ENCODE measurements at places on chromosomes 13 and 19.

- DNase-seq, result no peak
Measured at GRCh38 chr19:15381429-15381828, 1.8 kb upstream of the AKAP8 start.

GRCh38 chr13:35856084-35856483, 275.1 kb downstream of the DCLK1 start:
- no peak for DNase-seq

DNA sequence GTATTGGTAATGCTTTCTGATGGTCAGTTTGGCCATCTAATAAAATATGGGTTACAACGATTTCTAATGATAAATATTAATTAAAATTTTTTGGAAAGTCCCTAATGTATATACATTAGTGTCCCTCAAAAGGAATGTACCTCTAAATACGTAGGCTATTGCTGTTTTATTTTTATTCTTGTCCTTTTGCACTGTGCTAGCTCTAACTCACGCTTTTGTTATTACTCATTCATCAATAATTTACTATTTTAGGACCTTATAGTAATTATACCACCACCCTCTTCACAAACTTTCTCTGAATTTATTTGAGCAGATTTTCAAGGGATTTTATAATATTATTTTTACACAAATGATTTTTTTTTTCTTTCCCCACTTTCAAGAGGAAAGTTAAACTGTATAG, 795.9 kb upstream of the PCDH9 start:
- DNase-seq, result no peak

GRCh38 chr19:4368128-4368820, 24.9 kb downstream of the MPND start:
- no peak for DNase-seq

GRCh38 chr13:59542303-59542702, 621.4 kb downstream of the DIAPH3 start:
- DNase-seq, result no peak

DNA sequence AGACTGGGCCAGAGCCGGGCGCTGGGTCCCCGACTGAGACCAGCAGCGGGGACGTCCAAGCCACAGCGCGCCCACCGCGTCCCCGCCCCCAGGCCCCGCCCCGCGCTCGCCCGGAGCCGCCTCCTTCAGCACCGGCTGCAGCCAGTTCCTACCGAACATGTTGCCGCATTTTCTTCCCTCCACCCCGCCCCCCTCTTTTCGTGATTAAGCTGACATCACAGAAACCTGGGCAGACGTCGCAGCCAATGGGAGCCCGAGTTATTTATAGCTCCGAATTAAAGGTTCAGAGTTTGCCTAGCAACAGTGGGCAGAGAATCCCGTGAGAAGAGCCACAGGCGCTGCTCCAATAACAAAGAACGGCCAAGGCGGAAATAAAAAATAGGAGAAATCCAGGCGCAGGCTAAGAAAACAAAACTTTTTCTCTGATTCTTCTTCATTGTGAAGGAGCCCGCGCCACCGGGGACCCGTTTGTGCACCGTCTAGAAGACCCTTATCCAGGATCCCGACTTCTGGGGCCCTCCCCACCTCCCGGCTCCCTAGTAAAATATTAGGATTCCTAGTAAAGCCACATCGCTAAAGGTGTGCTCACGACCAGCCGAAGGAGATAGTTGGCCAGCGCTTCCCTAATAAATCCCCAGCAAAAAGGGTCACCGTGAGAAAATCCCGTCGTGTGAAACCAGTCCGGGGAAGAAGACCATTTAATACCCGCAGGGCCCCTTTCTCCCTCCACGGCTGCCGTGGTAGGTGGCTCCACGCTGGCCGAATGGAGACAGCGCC, 61.7 kb downstream of the SERP2 start:
- peak; percentile 96 for DNase-seq

- no peak for DNase-seq
Measured at GRCh38 chr13:70222926-70223325, 114.7 kb upstream of the KLHL1 start.

DNA sequence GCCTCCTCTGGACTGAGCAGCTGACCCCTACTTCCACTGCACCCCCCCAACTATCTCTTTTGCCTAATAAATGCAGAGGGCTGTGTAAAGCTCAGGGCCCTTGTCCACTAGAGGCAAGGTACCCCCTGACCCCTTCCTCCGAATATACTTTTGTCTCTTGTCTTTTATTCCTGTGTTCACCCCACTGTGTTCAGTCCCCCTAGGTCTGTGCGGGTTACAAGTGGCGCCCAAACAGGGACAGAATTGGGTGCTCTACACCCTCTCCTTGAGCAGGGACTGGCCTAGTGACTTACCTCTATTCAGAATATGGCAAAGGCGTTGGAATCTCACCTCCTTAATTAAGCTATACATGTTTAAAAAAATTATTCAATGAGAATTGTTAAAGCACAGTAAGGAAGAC, 15.0 kb downstream of the ZNF350 start:
- DNase-seq, result no peak

DNA sequence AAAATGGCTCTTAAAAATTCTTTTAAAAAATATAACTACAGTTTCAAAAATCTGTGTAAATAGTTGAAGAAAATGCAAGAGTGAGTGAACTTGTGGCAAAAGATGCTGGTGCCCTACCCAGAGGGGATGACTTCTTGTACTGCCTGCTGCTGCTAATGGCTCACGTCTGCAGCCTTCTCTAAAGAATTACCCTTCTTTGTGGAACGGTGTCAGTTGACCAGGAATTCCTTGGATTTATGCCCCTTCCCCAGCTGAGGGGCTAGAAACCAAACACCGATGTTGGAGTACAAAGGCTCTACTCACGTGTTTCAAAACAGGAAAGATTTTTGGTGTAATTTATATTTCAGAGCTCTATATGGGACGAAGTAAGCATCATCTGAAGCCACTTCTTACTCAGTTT, 1582.8 kb downstream of the OLFM4 start:
- DNase-seq, result no peak

Data from CD14-positive monocyte (primary cell).